NCI-H345 (cell line): ENCODE measurements at places on chromosomes 3 and 15.

DNA sequence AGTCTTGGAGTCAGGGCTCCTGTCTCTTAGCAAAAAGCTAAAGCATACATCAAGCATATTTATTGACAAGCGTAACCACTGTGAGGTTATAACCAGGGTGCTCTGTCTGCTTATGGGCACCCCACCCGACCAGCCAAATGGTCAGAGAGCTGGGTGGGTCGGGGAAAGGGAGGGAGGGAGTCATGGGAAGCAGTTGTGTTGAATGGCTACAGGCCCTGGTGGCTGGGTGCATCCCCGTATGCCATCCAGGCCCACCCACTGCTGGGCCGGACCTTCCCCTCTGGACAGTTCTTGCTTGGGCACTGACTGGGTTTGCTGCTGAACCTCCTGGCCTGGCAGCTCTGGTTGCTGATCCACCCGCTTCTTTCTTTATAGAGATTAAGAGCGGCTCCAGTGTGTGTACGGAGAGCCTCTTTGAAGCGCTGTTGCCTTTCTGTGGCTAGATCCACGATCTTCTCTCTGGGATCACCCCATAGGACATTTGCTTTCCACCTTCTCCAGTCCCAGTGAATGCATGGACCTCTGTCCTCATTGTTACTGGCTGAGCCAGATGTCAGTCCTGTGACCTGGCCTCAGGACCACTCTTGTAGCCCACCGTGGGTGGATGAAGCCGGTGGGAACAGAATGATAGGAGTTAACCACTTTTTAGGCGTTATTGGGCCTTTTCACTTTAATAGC lies 59.6 kb downstream of the SMAD3 start:
- no peak for DNase-seq

- DNase-seq = no peak
Measured at GRCh38 chr3:124063197-124063909, 71.4 kb upstream of the ROPN1 start.

DNA sequence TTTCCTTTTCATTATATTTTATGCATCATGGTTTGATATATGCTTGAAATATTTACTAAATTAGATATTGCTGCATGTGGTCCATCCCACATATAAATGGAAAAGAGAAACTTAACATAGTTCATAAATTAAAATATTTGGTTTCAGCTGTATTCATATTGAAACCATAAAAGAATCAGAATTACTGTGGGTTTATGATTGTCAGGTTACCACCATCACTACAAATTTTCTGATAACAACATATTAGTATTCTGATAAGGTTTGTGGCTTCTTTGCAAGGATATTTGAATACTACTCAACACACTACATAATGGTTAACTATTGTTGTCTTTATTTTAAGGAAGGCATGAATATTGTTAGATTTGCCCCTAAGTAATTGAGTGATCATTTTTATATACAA lies 235.5 kb downstream of the UBE2E2 start:
- DNase-seq = no peak

DNA sequence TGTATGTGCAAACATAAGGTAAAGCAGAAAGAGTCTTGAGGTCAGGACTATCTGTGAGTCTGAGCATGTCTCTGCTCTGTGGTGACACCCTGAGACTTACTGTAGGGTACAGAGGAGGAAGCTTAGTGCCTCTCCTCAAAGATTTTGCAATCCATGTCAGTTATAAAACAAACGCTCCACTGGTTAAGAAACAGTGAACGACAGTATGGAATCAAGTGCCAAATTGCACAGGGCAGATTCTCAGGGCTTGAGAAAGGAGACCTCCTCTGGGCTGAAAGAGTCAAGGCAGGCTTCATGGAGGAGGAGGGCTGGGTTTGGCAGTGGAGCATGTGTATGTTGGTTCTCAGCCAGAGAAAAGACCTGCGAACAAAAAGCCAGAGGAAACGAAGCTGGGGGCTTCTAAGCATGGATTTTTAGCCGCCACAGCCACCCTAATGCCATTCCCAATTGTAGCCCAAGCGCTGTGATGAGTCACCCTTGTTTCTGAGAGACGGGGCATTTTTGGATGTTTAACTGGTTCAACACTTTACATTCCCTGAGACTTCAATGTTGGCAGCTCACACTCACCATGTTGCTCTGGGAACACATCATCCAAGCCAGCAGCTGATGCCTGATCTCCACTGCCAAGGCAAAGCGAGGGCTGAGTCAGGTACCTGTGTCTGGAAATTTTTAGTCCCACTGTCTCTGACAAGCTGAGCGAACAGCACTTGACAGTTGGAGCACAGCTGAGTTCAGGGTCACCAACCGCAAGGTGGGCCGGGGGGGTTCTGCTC lies 3.4 kb upstream of the DGKG start:
- DNase-seq = no peak

DNA sequence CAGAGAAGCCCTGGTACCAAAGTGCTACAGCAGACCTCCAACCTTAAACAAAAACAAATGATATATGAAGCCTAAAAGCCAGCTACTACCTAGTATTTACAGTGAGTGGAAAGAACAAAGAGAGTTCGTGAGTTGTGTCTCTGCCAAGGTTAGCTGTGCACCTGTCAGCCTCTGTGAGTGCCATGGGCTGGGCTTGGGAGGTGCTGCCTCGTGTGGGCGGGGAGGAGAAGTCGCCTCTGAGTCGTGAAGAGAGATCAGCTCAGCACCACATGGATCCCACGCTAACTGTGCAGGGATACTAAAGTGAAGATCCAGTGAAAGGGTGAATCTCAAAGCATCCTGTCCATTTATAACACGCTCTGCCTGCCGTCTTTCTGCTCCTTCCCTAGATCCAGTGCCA lies 101.9 kb downstream of the CHDH start:
- peak; percentile 88 for DNase-seq

DNA sequence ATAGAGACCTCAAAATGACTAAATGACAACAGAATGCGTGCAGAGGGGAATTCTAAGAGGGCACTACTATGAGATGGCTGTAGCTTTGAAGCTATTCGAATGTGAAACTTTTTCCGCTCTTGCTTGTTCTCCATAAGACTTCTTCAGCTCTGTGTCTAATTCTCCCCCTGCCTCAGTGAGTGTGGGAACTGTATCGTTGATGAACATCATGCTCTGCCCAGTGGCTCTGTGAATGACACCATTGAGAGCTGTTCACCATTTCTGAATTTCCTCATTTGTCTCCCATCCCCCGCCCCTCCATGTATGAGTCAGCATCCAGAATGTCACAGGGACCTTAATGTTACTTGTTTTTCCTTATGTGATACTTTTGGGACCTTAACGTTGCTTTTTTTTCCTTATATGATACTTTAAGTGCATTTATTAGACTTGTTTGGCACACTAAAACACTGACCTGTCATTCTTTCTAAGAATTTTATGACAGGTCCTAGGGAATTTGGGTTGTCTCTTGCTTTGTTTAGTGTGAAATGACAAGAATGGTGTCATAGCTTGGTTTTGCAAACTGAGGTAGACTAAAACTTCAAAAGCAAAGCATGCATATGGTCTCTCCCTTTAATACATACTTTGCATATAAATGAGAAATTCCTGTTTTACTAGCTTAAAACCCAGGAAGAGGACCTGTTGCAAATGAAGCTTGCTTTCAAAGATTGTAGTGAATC lies 99.6 kb downstream of the FNDC3B start:
- DNase-seq = no peak

DNA sequence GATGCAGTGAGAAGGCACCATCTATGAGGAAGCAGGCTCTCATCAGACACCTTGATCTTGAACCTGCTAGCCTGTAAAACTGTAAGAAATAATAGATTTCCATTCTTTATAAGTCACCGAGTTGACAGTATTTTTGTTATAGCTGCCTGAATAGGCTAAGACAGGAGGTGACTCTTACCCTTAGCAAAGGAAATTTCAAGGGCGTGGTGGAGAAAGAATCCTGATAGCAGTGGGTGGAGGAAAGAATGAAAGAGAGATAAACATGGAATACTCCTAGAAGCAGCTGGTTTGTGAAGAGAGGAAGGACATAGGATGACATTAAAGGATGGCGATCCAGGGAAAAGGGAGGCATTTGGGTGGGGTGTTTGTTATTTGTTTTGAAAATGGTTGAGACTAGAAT lies 41.4 kb downstream of the SIDT1 start:
- no peak for DNase-seq

DNA sequence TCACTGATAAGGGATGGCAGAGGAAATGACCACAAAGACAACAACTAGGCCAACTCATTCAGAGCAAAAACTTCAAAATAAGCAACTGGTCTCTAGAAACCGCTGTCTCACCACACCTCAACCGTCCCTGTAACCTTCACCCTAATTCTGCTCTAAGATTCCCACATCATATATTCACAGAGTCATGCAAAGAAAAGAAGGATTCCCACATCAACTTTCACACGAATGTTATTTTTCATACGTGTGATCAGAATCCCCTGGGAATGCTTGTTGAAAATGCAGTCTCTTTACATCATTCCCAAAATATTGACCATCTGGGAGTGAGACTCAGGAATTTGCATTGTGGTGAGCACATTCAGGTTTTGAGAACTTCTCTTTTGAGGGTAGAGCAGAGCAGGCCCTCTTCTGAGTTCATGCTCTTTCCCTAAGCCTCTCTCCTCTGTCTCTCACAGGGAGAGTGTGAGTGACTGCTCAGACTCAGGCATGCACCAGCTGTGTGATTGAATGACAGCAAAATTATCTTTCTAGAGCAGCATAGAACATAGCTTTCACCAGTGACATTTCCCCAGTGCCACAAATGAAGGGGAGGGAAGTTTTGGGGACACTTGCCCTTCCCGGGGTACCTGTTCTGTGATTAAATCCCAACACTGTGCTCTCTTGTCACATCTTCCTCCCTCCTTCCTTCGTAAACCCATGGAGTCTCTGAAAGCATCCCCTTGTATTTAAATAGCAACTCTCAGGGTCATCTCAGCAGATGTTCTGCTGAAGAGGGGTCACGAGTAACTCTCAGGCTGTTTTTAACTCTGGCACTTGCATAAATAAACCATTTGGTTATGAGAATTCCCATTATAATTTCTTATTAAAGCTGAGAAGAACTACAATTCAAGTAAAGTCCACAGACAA lies 170.9 kb downstream of the PLCL2 start:
- DNase-seq = no peak

DNA sequence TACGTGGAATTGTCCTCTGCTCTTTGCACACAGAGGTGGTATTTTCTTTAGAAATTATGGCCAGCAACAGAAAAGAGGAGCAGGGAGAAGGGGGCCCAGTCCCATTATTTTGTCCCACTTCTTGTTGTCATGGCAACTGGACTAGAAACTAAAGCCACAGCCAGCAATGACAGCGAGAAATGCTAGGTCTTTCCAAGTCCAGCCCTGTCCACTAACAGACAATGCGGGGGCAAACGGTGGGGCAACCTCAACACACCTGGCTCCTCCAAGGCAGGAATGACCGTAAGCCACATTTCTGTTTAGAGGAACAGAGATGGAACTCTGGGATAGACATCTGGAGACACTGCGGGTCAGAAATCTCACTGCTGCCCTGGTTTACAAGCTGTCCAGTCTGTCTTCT lies 107.3 kb downstream of the RFTN1 start:
- DNase-seq = no peak

- no peak for DNase-seq
Measured at GRCh38 chr3:123552095-123552714, 32.6 kb downstream of the HACD2 start.

GRCh38 chr3:5428607-5429516 lies 241.4 kb downstream of the EDEM1 start:
- DNase-seq = no peak

- peak; percentile 44 for DNase-seq
Measured at GRCh38 chr3:137987723-137988122, 22.2 kb upstream of the CLDN18 start.

DNA sequence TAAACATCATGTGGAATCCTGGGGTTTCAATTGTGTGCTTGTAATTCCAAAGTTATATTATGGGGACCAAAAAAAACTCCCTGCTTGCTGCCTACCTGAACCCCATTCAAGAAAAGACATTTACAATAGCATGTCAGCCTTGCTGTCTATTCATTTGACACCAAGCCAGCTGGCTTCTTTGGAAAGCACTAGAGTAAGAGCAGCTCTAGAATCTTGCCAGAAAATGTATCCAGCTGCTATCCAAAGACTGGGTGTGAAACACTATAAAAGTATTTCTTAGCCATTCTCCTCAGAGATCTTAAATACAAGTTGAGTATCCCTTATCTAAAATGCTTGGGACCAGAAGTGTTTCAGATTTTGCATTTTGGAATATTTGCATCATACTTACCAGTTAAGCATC lies 87.4 kb downstream of the RAD18 start:
- no peak for DNase-seq

DNA sequence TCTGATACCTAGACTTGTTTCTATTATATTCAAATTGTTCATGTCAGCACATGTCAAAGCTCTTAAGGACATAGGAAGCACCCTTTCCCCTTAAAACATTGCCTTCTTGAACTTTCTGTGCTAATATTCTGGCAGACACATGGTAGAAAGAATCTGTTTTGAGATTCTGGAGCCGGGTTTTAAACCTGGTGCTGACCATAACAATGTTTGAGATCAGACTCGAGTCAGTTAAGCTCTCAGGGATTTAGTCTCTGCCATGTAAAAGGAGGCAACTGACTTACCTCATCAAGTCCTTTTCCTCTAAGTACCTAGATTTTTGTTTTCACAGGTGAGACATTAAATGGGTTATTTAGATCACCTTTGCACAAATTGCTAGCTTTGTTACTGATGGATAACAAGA lies 38.9 kb downstream of the RBMS3 start:
- DNase-seq = no peak

DNA sequence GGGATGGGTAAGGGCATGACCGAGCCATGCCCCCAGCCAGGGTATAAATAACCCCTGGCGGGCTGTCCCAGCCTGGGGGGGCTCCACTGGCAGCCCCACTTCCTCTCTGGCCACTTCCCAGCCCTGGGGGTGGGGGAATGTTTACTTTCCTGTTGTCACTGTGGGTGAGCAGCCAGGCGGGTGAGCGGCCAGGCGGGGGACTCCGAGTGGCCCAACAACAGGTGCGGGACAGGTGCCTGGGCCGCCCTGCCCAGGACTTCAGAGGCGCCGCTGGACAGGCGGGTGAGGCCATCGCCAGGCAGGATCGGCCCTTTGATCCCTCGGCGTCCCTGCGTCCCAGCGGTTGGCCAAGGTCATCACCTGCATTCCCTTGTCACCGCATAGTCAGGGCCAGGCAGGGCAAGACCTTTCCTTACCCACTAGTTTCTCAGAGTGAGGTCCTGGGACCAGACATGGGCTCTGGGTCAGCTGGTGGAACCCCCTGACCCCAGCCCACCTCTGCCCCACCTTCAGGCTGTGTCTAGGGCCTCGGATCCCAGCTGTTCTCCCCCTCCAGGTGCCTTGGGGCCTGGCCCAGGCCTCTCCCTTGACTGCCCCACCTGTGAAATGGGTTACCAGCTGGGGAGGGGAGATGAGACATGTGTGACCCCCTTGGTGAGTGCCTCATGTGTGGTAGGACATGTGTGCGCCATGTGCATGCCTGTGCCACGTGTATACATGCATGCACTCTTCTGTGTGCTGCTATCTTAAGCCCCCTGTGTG lies 16.6 kb downstream of the SEMA3F start:
- no peak for DNase-seq

GRCh38 chr3:45992821-45993221 lies 2.8 kb downstream of the FYCO1 start:
- DNase-seq = no peak

GRCh38 chr3:114799816-114800215 lies 347.3 kb downstream of the ZBTB20 start:
- DNase-seq = no peak

- DNase-seq = peak; percentile 7
Measured at GRCh38 chr15:47390208-47390765, 327.0 kb upstream of the SEMA6D start.

- no peak for DNase-seq
Measured at GRCh38 chr3:13231781-13232666, 158.8 kb upstream of the IQSEC1 start.
